ENCODE measurements at places on chromosomes 4 and X.

DNA sequence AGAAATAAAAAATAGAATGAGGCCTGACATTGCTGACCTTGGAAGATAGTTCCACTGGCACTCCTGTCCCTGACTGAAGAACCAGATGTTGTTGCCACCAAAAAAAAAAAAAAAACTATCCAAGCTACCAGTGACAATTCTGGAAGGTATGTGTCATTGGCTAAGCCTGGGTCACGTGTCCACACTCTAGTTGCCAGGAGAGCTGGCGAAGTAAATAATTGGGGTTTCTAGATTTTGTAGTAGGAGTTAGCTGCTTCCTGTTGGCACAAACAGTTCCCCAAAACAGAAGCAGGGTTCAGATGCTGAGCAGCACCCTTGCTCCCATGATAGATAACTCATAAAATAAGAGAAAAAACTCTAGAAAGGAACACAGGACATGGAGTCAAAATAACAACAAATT lies 20.5 kb downstream of the MND1 start:
- no peak for DNase-seq

DNA sequence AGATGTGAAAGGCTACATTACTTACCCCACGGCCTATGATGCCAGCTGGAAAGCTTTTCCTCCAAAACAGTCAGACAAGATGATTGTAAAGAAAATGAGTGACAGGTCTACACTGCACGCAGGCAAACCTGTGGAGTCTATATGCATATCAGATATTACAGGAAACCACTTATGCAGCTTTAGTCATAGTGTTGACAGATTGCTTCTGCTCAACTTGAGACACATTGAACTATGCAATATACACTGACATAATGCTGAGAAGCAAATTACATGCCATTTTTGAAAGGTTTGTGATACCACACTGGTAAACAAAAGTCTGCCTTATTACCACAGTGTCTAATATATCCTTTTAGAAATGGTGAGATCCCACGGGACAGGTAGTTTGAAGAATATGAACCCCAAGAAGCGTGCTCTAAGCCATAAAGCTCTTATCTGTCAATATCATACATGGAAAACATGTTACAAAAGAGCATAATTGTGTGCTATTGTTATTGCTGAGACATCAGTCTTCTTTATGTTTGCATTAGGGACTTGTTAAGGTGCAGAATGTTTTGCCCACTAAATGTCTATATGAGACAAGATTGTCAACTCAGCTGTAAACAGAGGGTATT lies 1835.8 kb upstream of the TENM3 start:
- DNase-seq = no peak

DNA sequence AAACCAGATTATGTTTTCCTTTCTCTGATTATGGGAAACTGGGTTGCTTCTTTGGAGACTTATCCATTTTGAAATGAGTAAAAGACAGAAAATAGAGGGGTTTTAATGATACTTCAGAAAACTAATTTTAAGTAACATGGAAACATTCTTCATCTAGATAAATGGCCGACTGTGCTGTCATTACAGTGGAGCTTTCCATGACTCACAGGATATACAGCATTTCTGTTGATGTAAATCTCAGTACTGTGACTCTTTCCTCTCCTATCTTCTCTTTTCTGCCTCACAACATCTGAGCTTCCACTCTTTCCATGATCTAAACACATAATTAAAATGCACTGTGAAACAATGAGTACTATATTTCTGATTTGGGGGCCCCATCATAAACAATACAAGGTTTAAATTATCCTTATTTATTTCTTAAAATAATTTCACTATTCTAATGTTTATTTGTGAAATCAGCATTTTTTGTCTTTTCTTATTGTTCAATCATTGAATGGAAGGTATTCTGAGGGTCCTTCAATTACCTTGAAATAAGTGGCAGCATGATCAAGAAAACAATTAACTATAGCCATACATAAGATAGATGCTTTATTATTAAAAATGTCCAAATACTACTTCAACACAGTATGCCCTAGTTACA lies 19.3 kb downstream of the SEC24D start:
- no peak for DNase-seq

- DNase-seq = no peak
Observed at GRCh38 chrX:143363419-143363818, 153.9 kb downstream of the SPANXN3 start.

GRCh38 chr4:30617836-30618235 lies 102.3 kb upstream of the PCDH7 start:
- DNase-seq = no peak

DNA sequence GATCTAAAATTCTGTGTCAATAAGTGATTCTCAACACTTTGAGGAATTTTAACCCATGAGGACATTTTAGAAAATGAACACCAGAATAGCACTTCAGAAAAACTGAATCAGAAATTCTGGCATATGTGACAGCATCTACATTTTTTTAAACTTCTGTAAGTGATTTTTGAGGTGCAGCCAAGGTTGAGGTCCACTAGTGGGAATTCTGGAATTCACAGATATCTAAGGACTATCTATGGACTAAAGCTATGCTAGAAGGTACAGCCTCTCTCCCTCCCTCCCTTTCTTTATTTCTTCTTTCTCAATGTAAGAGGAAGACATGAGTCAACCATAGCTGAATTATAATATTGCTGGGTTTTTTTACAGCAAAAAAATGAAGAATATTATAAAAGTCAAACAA lies 508.2 kb upstream of the ATOH1 start:
- DNase-seq = no peak

- no peak for DNase-seq
Observed at GRCh38 chrX:72102760-72103159, 29.0 kb downstream of the RTL5 start.

GRCh38 chr4:122733787-122734120 lies 1.2 kb downstream of the BBS12 start:
- no peak for DNase-seq

DNA sequence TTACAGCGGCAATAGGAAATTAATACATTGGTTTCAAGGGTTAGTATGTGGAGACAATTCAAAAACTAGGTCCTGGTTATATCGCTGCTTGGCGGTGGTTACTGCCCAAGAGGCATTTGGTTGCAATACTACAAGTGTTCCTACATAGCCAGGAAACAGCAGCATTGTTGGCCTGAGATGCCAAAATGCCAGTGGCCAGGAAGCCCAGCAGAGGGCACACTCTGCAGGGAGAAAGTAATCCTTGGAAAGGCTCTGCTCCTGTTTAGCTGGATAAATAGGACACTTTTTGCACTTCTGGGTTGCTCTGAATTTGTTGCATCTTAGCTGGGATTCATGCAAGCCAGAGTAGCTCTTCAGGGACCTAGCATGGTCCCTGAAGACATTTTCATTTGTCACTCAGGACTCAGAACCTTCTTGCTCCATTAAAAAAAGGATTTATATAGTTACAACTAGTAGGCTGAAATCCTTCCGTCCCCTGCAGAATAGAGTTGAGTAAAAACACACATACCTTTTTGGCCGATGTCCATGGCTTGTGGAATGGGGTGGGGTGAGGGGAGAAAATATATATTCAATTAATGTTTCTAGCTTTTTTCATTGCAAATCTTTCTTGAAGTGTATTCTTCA lies 8.1 kb upstream of the GPR119 start:
- DNase-seq = peak; percentile 65

DNA sequence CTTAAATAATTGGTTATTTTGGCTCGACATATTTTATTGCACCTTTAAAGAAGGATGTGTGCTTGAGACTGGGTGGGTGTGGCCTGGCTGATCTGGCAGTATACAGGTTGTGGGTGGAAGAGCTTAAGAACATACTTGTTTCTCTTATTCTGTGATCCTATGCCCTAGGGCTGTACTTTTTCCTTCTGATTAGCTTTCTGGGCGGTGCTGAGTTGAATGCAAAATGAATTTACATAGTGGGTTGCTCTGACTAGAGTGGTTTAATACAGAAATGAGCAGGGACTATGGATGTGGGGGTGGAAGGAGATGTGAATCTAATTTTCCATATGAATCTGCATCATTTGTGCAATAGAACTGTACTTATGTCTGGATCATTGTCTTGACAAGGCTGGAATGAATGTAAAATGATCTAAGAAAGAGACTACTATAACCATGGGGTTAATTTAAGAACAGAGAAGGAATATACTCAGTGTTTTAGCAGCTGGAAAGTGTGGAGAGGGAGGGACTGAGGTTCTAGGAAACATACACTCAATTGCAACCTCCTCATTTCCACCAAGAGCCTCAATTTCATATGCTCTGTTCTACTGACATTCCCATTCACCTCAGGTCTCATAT lies 73.7 kb downstream of the RLIM start:
- no peak for DNase-seq

DNA sequence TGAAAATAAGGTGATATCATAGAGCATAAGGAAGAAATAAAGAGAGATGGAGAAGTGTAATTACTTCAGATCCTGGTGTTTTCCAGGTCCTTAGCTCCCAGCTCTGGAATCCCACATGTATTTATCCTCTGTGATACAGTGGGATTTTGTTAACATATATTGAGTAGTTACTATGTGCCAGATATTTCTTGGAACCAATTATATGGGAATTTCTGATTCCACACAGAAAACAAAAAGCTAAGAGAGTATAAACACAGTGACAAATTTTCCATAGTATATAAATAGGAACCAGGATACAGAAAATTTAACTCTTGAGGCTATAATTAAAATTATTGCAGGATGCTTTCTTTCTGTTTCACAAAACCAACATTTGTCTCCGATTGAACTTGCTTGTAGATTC lies 1067.5 kb downstream of the PCDH7 start:
- DNase-seq = no peak

- DNase-seq = no peak
Observed at GRCh38 chr4:186643501-186644310, 80.0 kb downstream of the FAT1 start.

DNA sequence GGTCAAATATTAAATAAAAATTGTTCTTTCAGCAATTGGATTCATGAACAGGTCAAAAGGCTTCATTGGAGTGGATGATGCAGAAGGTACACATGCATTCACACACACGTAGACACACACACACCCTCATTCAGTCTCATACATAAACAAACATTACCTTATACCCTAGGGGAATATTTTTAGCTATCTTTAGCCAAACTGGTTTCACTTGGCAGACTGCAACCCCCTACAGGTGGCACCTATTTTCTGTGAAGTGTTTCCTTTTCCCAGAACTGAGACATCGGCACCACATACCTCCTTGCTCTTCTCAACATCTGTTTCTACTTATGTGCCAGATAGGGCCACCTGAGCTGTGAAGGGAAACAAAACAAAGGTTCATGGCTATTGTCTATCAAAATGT lies 18.5 kb upstream of the KDR start:
- no peak for DNase-seq

- DNase-seq = no peak
Observed at GRCh38 chr4:142242156-142242555, 603.9 kb downstream of the INPP4B start.

DNA sequence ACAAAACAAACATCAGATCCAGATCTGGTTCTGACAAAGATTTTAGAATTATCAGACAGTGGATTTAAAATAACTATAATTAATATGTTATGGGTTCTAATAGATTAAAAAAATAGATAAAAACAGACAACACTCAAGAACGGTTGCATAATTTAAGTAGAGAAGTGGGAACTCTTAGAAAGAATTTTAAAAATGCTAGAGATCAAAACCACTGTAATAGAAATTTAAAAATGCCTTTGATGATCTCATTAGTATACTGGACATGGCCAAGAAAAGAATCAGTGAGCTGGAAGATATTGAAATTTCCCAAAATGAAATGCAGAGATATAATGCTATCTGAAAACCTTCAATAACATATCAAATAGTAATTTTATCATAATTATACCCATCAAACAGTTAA lies 28.3 kb upstream of the DYNLT3 start:
- no peak for DNase-seq

GRCh38 chr4:8247047-8247930 lies 22.3 kb upstream of the HTRA3 start:
- DNase-seq = no peak

GRCh38 chr4:62030958-62031357 lies 830.8 kb downstream of the ADGRL3 start:
- no peak for DNase-seq

GRCh38 chr4:72817012-72817411 lies 248.0 kb upstream of the ADAMTS3 start:
- no peak for DNase-seq

DNA sequence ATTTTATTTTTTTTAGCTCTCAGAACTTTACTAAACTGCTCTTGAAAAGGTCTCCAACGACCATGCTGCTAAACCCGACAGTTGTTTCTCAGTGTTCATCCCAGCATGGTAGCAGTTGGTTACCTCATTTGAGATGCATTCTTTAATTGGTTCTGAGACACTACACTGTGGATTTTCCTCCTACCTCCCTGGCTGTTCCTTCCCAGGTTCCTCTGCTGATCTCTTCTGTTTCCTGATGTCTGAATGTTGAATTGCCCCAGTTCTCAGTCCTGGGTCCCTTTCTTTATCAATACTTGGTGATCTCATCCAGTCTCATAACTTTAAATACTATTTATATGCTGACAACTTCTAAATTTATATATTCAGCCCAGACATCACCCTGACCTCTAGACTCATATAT lies 19.1 kb upstream of the TMEM165 start:
- no peak for DNase-seq

GRCh38 chr4:168441412-168441811 lies 38.9 kb downstream of the DDX60L start:
- no peak for DNase-seq

DNA sequence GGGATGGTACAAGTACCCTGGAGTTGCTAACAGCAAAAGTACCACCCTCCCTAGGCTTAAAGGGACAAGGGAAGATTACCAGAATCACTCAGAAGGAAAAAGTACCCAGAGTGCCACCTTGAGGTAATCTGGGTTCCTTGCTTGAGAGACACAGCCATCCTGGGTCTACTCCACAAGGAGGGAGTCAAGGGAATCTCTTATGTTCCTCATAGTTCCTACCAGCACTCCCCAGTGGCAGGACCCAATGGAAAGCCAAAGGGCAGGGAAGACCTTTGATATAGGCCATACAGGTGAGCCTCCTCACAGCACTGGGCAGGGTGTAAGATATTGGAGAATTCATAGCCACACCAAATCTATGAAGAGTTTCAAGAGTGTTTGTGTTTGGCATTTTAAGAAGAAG lies 5.7 kb downstream of the IL2 start:
- no peak for DNase-seq

DNA sequence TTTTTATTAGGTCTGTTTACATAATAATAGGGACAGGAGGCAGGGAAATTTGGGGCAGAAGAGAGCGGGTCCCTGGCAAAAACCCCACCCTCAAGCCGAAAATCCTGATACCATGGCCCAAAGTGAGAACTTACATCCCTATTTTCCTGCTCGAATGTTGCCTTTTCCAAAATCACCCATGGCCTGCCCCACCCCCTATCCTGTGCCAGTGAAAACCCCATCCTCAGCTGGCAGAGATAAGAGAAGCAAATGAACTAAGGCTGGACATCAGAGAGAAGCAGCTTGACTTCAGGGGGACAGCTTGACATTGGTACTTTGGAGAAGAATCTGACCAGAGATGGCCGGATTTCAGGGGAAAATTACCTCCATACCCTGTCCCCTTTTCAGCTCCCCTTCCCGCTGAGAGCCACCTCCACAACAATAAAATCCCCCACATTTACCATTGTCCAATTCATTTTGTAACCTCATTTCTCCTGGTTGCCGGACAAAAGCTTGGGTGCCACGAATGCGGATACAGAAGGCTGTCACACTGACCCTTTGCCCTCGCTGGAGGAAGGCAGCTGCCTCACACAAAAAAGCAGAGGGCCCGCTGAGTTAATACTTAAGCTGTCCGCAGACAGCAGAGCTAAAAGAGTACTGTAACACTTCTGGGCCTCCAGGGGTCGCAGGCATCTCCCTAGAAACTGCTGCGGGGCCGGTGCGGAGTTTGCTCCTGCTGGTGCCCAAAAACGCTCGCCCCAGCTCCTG lies 196.2 kb downstream of the SNCA start:
- no peak for DNase-seq
